ENCODE measurements at places on chromosomes 16 and 17.

DNA sequence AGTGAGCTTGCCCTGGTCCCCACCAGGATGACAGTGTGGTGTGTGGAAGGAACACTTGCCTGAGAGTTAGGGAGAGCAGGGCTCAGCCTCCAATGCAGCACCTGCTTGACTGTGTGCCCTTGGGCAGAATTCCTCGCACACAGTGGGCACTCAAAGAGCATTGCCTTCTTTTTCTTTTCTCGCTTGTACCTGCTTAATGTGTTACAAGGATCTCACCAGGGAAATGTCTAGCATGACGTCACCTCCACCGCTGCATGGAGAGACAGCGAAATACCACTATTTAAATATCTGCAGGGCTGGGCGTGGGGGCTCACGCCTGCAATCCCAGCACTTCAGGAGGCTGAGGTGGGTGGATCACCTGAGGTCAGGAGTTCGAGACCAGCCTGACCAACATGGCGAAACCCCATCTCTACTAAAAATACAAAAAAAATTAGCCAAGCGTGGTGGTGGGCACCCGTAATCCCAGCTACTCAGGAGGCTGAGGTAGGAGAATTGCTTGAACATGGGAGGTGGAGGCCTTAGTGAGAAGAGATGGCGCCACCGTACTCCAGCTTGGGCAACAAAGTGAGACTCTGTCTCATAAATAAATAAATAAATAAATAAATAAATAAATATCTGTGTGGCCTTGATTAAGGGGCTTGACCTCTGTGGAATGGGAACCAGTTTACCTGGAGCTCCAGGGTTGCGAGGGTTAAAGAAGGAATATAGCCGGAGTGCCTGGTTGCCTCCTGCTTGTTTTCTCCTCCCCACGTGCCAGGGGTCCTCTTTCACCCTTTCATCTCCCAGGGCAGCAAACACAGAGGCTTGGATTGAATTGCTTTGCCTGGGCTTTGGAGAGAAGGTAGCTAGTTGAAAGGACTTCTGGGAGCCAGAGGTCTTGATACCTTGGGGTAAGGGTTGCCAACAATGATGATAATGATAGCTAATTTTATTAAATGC, 16.3 kb downstream of the SNX29 start:
- no peak for DNase-seq

GRCh38 chr16:12059216-12059769, 82.8 kb downstream of the SNX29 start:
- no peak for DNase-seq

DNA sequence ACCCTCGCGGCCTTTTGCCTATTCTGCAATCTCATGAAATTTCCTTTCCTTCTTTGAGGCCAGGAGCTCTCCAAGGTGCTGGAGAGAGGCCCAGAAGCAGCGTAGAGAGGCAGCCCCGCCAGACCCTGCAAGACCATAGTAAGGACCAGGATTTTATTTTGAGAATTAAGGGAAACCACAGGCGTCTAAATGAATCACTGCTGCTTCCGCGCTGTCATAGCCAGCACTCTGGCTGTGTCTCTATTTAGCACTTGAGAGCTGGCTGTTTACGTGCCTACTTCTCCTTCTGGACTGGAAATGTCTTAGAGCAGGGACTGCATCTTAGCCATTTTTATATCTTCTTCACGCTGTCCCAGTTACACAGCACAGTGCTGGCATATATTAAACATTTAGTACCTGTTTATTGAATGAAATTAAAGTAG, 37.6 kb upstream of the PIRT start:
- DNase-seq: no peak

- no peak for DNase-seq
Observed at GRCh38 chr17:8249621-8250500, 772 bp downstream of the PFAS start.

GRCh38 chr16:46757339-46758050, 9.4 kb upstream of the MYLK3 start:
- no peak for DNase-seq

DNA sequence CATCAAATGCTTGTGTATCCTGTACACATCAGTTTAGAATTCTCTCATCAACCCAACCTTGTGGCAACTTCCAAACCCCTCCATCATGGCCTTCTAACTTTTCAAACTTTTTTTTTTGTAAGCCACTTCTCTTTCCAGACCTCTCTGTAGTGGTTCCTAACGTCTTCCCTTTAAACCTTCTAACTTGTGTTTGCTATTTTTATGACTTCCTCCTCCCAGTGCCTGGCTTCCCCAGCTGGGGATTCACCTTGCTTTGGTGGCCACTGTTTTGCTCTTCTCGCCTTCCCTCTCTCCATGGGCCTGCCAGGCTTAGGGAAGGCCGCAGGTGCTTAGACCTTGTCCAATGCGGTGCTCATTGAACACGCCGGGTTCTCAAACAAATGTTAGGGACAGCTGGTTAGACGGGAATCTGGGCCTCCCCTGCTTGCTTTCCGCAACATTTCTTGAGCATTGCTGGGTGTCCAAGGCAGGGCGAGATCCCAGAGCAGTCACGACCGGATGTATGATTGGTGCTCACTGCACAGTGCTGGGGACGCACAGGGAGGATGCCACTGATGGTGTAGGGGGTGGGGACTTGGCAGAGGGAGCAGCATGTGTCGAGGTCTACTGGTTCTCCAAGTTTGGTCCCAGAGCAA, 1.1 kb upstream of the XYLT2 start:
- DNase-seq: peak; percentile 62

DNA sequence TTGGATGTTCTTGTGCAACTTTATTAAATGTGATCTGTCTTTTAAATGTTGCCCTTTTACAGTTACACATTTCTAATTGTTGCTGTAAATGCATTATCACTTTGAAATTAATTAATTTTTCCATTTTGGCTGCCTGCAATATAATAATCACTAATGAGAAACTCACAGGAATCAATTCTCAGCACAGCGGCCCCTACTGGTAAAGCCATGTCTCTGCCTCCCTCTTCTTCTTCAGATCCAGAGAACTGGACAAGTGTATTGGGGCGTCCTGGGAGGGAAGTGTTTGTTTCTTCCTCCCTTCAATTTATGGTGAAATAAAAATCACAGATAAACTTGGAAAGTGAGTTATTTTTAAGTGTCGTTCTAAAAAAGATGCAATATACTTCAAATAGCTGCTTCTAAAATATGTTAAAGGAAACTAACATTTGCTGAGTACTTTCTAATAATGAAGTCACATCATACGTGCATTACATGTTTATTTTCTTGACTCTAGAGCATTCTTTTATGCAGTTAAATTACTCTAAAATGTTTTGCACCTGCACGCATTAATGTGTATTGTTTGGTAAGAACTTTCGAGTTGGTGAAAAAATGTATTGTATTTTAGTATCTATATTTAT, 338.0 kb downstream of the WWOX start:
- peak; percentile 75 for DNase-seq

DNA sequence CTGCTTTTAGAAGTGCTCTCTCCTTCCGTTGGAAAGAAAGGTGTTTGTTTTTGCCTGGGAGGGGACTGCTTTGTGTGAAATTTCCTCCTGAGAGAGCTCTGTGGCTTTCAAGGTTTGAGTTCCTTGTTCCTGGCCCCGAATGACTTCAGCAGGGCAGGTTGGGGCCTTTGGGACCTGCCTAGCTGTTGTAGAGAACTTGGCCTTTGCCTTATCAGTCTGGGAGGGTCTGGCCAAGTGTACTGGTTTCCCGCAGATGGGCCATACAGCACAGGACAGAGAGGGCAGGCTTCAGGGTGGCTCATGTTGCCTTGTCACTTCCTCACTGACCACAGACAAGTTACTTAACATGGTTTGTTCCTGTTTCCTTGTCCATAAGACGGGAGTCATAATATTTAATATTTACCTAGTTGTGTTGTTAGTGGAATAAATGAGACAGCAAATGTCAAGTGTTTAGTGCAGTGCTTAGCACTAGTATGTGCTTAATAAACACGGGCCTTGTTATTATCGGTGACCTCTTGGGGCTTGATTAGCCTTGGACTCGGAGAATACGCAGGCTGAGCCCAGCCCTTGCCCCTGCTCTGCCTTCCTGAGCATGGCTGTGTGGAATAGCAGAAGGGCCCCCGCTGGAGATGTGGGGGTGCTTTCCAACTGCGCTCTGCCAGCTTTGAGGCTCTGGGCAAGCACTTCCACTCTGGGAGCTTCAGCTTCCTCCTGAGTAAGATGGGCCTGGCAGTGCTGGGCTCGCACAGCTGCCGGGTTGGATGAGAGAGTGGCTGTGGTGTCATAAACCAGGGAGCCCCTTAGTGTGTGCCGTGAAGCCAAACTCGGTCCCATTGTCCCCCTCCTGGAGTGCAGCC, 6.6 kb downstream of the PRSS8 start:
- DNase-seq: no peak

DNA sequence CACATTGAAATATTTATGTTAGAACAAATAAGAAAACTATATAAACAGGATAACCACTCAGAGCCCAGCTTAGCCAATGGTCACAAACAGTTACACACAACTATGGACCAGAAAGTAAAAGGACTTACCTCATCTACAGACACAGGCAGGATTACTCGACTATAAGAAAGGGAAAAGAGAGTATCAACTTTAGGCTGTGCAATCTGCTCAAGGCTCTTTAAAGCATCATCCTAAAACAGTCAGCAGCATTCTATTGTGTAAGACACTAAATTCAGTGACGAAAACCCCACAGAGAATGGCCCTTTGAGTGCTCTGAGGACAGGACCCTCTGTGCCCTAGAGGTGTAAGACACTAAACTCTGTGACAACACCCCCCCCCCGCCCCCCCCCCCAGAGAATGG, 4.2 kb downstream of the PITPNA start:
- no peak for DNase-seq

DNA sequence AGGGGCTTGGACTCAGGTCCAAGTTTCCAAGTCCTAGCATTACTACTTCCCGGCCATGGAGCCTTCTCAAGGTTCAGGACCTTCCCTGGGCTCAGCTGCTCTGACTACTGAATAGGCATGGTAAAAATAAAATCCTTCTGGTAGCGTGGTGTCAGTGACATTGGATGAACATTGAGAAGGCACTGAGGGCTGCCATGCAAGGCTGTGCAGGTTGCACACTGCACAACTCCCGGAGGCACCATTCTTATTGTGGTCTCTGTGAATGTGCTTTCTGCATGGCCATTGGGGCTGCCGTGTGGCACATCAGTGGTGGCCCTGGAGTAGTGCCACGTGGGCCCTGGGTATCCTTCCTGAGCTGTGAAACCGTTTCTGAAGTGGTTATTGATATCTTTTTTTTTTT, 250.2 kb upstream of the CIBAR2 start:
- no peak for DNase-seq

- DNase-seq: no peak
Observed at GRCh38 chr16:79439901-79440300, 160.6 kb downstream of the MAF start.

- DNase-seq: peak; percentile 13
Observed at GRCh38 chr16:27813591-27813990, 249.9 kb downstream of the GSG1L start.

GRCh38 chr17:7711051-7711755, 6.2 kb downstream of the EFNB3 start:
- DNase-seq: no peak

GRCh38 chr16:80974649-80975376, 31.9 kb downstream of the CMC2 start:
- DNase-seq: no peak

DNA sequence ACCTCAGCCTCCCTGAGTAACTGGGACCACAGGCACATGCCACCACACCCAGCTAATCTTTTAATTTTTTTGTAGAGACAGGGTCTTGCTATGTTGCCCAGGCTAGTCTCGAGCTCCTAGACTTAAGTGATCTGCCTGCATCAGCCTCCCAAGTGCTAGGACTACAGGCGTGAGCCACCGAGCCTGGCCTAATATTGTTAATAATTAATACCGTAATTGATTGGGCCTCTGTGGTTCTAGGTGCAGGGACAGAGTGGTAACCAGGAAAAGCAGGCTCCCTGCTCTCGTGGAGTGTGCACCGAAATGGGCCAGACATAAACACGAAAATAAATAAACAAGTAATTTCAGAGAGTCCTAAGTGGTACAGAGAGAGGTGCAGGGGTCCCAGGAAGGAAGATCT, 241.0 kb downstream of the GSG1L start:
- DNase-seq: peak; percentile 4

DNA sequence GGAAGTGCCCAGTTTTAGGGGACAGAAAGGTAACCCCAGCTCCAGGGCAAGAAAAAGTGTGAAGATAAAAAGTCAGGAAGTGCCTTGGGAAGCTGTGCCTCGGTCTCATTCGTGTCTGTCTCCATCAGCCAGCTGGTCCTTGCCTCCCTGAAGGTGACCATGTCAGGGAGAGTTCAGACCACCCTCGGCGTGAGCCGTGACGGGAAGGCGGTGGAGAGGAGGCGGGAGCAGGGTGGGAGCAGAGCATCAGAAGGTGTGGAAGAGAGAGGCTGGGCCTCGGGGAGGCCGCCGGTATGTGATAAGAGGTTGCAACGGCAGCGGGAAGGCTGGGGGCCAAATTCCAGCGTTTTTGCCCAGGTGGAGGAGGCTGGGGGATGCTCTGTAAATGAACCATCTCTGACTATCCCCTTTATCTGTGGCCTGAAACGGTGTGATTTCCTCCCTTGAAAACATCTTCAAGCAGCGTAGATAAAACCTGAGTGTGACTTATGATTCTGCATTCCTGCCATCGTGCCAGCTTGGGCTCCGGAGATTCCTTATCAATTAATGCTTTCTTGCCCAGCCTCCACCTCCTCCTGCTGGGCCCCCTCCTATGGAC, 251.8 kb downstream of the IRF8 start:
- no peak for DNase-seq

DNA sequence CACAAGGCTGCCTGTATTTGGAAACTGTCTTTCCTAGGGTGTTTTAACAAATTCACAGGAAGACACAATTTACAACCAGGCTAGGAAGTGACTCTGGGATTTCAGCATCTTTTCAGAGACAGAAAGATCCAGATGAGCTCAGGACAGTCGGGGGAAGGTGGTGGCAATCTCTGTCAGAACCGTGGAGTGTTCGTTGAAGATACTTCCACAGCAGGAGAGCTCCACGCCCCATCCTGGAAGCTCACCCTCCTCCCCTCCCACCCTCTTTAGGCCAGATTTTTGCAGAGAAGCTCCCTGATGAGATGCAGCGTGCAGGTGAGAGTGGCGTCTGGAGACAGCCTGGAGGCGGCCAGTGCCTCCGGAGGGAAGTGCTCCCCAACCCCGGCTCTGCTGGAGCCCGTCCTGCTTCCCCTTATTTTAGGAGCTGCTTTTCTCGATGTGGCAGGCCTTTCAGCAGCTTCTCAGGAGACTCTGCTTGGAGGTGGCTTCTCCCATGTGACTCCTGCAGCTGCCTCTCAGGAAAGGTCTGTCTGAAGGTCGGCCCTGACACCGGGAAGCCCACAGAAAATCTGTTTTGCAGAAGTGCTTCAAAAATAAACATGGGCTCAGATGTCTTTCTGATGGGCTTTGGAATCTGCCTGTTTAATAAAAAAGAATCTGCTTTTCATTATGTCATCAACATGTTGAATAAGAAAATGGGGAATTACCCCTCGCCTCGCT, 186.4 kb upstream of the CHMP6 start:
- no peak for DNase-seq

All from activated effector memory CD4-positive, alpha-beta T cell treated with anti-CD3 and anti-CD28 coated beads, Interleukin-2, amount 50 U/mL, for 16 hours (primary cell).